Gastrocnemius medialis (tissue), 4 donors: ENCODE measurements at places on chromosomes 5 and 9.
A peak's percentile ranks its signal among the peaks of the same experiment; 100 is the strongest.

GRCh38 chr9:119126040-119126439 lies 243.2 kb downstream of the BRINP1 start:
- DNase-seq, result no peak

DNA sequence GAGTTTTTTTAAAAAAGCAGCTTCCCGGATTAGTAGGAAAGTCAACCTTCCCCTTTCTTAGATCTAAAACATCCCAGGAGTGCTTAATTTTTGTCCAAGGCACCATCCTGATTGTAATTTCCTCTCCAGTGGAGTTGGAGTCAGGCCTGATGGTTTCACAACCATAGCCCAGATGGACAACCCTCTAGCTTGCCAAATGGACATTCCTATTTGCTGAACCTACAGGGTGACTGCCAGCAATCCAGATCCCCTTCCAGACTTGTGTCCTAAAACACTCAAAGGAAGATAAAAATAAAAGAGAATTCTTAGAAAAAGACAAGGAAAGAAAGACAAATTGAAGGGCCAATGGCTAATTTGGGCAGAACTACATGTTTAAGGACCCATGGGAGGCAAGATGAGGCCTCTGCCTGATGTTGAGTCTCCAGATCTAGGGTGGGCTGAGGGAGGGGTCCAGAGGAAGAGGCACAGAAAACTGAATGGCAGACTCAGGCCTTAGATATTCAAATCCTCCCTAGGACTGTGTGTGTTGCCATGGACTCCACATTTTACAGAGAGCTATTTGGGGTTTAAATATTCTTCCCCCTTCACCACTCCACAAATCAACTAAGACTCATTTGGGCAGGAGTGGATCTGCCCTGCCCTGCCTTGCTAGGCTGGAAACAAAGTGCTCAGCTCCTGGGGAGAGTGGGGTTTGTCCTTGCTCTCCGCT lies 38.5 kb upstream of the SLC44A1 start:
- peak; percentile 77 for DNase-seq

DNA sequence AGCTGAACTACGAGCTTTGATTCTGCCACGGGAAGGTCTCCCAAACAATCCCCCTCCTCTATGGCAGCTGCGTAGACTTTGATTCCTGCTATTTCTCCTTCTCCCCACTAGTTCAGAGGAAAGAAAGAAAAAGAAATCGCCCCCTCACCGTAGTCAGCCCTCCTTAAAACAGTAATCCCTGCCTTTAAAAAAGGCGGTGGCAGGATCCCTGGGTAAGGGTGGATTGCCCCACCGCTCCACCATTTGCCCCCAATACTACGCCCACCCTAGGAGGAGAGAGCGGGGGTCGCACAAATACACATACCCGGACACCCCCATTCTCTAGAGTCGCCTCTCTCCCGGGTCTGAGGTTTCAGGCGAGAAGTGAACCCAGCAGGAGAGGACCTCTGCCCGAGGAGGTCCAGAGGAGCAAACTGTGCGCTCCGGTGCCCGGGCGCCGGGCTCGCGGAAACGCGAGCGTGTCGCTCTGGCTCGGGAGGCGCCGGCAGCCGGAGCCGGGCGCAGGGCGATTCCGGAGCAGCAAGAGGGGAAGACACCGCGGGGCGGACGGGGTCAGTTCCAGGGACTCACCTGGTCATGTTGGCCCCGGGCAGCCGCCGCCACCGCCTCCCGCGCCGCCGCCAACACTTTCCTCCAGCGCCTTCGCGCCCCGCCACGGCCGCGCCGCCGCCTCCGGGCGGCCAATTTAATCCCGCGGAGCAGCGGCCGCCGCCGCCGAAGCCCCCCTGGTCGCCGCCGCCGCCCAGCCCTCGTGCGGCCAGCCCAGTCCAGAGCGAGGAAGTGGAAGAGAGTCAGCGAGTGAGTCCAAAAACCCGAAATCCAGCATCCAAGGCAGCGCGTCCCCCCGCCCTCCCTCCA lies 1057.7 kb upstream of the DMAC1 start:
- no peak for DNase-seq

DNA sequence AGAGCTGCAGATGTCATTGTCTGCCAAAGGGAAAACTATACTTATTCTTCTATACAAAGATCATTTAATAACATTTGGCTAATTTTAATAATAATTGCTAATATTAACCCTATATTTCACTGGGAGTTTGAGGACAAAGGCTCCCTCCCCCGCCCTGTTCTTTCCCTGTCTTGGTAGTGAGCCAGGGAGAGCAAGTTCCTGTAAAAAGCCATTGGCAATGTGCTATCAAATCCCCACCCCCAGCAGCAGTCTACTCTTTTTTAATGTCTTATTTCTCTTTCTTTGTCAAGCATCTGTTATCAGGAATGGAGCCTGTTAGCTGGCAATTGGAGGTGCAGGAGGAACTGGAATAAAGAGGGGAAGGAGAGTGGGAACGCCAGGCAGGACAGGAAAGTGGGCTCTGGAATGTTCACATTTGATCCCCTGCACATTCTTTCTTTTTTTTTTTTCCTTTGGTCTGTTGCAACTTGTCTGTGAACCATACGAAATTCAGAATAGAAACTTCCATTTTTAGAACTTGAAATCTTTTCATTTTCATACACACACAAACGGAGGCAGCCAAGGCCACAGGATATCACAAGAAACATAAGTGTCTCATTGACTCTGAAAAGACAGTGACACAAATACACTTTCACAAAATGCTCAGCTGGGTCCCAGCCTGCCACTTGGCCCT lies 664.8 kb upstream of the ZNF608 start:
- DNase-seq, result no peak

GRCh38 chr9:131554087-131554842 lies 8.9 kb downstream of the PRRT1B start:
- DNase-seq, result no peak

DNA sequence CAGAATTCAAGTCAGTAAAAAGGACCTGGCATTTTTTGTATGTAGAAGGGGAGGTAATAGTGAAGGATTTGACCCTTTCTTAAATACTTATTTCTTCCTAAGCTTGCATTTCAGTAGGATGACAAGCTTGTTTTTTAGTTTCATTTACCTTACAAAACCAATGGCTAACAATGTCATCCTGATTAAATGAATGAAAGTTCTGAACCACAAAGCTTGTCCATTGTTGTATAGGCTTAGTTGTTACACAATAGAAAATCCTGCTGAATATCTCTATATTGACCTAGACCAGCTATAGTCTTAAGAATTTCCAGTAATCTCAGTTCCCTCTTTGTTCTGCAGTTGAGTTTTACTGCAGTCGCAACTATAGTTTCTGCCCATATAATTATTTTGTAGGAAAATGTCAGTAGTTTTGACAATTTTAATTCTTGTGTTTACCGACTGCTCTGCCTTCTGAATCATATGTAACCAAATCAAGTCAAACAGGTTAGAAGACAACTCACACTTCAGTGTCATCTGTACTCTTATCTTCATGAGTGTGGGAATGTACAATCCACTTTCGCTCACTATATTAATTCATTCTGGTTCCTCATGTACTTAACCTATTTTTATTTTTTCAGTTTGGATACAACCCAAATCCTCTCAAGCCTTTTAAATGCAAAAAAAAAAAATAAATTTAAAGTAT lies 195.7 kb downstream of the CD180 start:
- DNase-seq, result no peak

DNA sequence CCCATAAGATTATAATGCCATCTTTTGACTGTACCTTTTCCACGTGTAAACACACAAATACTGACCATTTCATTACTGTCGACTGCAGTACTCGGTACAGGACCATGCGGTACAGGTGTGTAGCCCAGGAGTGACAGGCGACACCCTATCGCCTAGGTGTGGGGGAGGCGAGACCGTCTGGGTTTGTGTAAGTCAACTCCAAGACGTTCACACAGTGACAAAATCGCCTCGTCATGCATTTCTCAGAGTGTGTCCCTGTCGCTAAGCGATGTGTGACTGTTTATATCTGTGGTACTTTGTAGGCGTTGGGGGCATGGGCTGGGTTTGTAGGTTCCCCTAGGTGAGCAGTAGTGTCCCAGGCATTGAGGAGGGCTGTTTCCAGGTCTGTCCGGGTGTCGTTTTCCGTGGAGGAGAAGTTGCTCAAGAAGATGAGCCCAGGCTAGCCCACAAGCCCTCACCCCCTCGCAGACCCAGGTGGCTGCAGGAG lies 20.3 kb downstream of the NEK6 start:
- no peak for DNase-seq

DNA sequence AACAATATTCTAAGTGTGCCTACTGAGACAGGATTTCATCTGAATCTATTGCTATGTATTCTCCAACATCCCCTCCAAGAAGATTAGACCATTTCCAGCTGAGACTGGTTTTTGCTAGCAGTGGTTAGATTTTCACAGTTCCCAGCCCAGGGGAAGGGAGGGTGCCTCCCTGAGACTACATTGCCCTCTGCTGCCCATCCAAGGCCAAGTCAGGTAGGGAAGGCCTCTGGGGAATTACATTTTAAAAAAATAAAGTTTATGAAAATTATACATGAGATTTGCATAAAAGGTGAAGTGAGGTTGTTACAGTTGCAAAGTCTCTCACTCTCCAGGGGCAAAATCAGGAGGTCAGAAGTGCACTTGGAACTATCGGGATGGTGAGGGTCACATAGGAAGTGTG lies 28.0 kb upstream of the SYK start:
- no peak for DNase-seq

DNA sequence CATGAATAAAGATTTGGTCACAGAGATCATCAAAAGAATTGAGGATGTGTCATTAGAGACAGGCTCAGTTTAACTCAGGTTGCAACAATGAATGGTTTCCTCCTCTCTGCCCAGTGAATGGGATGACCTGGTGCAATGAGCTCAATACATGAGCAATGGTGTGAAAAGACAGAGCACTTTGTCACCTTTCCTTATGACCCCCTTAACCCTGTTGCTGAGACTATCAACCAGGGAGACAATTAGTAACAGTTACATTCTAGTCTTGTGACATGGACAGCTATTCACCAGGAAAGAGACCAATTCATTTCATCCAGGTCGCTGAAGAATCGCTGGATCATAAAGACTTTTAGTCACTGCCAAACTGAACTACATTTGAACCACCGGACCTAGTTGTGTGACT lies 19.9 kb upstream of the CDH6 start:
- DNase-seq, result no peak

DNA sequence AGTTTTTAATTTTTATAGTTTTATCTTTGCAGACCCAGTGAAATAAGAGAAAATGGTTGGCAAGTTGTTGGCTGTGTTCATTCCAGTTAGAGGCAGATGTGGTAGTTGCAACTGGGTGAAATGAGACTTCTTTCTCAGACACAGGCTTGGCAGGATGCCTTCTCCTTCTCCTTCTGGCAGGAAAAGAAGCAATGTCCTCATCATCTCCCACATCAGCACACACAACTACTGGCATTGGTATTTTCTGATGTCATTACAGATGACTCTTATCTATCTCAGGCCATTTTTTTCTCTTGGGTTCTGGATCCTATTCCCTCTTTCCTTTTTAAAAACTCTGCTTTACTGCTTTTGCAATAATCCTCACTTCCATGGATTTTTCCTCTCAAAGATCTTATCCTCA lies 103.3 kb upstream of the EDIL3 start:
- no peak for DNase-seq

DNA sequence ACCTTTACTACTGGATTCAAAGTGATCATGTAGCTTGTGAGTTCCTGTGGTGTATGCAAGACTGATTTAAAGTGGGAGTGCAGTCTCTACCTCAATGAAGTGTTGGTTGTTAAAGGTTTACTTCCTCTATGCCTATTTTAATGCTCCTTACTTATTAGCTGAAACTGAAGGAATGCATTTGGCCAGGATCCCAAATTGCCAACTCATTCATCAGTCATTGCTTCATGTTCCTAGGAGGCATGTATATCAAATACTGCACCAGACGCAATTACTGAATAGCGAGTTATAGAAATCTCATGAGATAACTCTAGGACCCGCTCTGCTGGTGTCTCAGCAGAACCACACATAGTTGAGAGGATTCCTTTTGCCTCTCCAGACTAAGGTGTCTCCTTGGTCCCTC lies 143.0 kb upstream of the RPS23 start:
- no peak for DNase-seq
